ENCODE measurements at places on chromosomes 12 and 14.

DNA sequence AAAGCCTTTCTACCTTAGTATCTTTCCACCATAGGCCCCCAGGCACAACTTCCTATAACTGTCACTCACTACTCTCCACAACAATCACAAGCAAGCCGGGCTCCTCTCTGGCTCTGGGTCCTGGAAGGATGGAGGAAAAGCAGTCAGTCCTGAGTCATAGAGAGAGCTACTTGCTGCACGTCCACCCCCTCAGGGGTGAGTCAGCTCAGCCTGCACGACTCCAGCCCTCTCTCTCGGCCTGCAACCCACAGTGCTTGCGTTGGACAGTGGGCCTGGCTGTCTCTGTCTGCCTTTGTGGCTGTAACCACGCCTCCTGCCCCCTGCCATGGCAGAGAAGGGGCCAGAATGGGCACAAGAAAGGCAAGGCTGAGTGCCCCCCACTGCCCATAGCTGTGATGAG, 154.1 kb upstream of the FKBP4 start:
- no peak for DNase-seq

GRCh38 chr14:61547186-61548069, 147.9 kb upstream of the HIF1A start:
- DNase-seq, result no peak

DNA sequence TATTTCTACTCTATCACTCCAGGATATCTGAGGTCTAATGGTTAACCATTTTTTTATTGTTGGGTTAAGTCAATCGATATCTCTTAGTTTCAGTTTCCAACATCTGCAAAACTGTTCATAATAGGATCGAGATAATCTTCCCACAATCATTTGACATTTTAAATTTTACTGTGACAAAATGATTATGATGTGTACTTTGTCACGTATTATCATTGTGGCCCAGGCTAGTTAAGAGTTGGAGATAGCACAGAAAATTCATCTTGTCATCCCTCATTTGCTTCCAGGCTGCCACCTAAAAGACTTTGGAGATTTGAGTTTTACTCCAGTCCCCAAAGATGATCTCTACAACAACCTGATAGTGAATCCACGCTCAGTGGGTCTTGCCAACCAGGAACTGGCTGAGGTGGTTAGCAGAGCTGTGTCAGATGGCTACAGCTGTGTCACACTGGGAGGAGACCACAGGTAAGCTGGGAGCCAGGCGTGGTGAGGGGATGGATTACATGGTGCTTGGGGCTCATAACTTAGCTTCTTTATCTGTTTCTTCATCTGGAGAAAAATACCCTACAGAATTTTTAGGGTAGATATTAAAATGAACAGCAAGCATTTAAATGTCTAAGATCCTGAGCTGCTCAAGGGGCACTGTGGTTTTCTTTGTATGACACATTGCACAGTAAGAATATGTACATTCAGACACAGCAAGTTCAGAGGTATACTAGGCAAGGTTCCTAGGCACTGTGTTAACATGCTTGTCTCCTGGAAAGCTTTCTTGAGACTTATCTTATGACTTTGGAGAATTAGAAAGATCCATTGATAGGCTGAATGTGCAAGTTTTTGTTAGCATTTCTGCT, 22.4 kb downstream of the ARG2 start:
- no peak for DNase-seq

DNA sequence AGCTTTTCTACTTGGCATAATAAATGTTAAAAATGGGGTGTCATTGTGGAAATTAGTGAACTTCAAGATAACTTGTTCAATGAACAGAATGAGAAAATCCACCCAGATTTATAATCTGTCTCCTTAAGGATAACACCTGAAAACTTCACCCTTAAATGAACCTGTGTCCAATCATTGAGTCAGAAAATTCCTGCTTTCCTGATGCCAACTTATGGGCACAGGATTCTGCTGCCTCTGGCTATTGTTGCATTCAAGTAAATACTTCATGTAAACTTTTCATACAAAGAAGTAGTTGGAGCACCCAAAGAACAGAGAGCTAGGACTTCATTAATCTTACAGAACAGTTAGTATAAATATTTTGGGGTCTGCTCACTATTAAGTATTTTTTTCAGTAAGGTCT, 98.9 kb upstream of the PLEKHA5 start:
- DNase-seq, result no peak

DNA sequence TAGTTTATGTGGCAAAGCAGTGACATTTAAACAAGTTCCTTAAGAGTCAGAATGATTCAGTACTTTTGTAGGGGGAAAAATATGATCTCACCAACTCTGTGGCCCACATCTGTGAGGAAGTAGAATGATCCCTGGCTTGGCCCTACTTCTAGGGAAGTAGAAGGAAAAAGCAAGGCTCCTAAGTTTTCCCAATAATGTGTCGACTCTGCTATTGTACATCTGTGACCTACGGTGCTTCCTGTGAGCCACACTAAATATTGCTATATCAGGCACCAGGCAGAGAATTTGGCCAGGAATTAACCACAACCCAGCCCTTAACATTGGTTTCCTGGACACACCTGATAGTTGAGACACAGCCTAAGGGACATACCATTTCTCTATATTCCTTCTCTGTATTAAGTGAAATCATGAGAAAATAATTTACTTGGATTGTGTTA, 9.3 kb upstream of the NID2 start:
- no peak for DNase-seq

GRCh38 chr12:111753144-111753881, 13.4 kb upstream of the ALDH2 start:
- no peak for DNase-seq

DNA sequence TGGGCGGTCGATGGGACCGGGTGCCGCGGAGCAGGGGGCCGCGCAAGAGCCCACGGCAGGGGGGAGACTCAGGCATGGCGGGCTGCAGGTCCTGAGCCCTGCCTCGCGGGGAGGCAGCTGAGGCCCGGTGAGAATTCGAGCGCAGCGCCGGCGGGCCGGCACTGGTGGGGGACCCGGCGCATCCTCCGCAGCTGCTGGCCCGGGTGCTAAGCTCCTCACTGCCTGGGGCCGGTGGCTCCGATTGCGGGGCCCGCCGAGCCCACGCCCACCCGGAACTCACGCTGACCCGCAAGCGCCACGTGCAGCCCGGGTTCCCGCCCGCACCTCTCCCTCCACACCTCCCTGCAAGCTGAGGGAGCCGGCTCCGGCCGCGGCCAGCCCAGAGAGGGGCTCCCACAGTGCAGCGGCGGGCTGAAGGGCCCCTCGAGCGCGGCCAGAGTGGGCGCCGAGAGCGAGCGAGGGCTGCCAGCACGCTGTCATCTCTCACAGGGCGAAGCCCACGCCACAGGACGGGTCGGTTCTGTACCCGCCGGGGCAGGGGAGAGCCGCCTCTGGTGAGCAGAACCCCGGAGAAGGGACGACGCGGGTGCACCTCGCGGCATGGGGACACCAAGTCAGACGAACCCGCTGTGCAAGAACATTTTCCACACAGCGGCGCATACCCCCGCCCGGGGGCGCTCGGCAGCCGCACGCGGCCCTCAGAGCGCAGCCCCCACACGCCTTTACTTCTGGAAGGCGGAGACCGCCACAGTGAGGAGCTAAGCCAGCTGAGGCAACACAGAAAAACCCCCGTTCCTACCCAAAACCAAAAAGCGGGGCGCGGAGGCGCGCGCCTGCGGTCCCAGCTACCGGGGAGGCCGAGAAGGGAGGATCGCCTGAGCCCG, 1.2 kb upstream of the SIVA1 start:
- DNase-seq, result no peak

DNA sequence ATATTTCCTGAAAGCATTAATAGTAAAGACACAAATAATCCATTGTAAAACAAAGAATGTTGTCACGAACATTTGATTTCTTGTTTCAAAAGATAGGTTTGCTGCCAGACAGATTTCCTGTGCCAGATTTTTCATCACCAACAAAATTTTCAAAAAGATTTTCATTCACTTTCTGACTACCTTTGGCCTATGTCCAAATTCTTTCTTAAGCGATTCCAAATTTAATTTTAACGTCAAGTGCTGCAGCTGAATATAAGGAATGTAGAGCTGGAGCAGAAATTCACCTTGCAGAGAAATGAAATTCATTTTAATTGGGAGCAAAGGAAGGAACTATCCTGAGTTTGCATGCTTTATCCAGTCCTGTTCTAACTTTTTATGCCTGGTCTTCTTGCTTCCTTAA, 277.4 kb downstream of the CCER1 start:
- DNase-seq, result no peak

GRCh38 chr14:74697543-74697942, 15.3 kb downstream of the AREL1 start:
- no peak for DNase-seq

- DNase-seq, result no peak
Observed at GRCh38 chr14:33691907-33692306, 259.0 kb downstream of the EGLN3 start.

GRCh38 chr14:53350866-53351265, 197.7 kb upstream of the DDHD1 start:
- DNase-seq, result no peak

- peak; percentile 26 for DNase-seq
Observed at GRCh38 chr14:54776361-54777001, 126.1 kb downstream of the GCH1 start.

GRCh38 chr12:92111256-92111655, 34.4 kb downstream of the BTG1 start:
- DNase-seq, result no peak

DNA sequence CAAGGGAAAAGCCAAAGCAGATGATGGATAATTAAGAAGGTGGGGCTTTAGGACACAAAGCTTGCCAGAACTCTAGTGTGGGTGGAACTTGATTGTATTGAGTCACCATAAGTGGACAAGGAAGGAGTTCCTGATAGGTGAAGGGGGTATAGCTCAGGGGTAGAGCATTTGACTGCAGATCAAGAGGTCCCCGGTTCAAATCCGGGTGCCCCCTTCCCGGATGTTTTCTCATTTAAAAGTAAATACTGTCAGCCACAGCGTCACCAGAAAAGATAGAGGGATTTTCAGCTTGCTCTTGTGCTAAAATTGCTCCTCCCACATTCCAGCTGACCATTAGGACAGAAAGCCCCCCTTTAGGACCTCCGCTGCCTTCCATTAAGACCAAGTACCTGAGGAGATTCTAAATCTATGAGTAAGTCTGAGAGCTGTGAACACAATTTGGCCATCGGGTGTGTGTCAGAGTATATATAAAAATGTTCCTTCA, 36.6 kb downstream of the DCAF4 start:
- DNase-seq, result no peak

GRCh38 chr12:57836442-57837375, 9.8 kb downstream of the CTDSP2 start:
- DNase-seq, result no peak

GRCh38 chr12:58262796-58263195, 321.4 kb downstream of the ATP23 start:
- no peak for DNase-seq

DNA sequence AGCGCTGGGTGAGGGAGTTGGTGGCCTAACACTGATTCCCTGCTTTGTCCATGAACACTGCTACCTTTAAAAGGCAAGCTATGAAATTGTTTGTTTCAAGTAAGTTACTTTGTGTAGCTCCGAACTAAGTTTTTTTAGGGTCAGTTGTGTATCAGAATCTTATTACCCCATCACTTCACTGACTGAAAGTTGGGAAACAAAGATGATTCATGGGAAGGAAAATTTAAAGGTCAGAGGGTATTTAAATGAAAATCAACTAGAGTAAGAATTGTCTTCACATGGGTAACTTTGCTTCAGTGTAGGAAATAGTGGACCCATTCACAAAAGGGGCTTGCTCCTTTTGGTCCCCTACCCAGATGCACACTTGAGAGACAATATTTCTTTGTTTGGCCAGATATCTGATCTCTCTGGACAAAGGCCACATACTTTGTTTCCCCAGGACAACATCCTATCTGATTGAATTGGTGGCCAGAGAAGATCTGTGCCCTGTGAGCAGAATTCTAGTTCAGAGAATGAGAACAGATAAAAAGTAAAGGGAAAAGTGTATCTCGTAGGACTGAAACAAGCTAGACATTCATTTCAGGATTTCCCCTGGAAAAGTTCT, 53.5 kb downstream of the RAB35 start:
- no peak for DNase-seq

DNA sequence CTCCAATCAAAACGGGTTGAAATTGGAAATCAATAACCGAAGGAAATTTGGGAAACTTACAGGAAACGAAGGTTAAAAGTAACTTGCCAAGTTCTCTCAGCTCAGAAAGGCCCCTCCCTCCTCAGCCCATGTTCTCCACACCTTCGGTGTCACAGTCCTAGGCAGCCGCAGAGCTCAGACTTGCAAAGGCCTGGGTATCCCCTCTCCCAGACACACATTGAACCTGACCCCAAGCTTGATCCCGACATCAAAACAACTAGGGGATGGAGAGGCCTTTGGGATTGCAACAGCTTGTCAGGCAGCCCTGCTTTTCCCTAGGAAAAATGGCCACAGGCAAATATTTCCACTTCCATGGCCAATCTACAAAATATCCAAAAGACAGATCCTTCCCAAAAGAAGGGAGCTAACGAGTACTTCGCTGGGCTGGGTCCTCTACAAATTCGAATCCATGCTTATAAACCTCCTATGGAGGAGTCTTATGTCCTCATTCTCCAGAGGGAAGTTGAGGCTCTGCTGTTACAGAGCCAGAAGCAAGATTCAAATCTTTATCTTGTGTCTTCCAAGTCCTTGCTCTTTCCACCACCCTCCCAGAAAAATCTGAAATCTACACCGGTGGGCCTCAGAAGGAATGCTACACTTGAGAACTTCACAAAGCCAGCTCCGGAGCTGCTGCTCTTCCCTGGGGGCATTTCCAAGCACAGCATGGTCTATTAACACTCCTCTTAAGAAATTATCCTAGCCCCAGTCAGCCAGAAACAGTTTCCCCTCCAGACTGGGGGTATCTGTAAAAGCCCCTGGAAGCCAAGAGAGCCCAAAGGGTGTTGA, 35.7 kb upstream of the PNMA1 start:
- no peak for DNase-seq

DNA sequence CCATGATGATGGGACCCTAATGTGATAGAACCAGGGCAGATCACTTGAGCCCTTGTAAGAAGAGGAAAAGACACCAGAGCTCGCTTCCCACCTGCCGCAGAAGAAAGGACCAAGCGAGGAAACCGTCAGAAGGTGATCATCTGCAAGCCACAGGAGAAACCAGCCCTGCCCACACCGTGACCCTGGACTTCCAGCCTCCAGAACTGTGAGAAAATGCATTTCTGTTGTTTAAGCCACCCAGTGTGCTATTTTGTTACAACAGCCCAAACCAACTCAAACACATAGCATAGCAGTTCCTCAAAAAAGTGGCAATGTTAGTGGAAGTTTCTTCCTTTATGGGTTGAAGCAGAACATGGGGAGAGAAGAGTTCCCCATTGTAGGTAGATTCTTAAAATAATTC, 107.9 kb upstream of the BCL2L14 start:
- no peak for DNase-seq

- DNase-seq, result no peak
Observed at GRCh38 chr12:81450920-81451739, 308.0 kb downstream of the PPFIA2 start.

- DNase-seq, result no peak
Observed at GRCh38 chr14:103143506-103143905, 20.2 kb downstream of the TNFAIP2 start.

- no peak for DNase-seq
Observed at GRCh38 chr12:1846421-1847405, 26.3 kb downstream of the LRTM2 start.
